ENCODE measurements at places on chromosomes 6 and 20.

DNA sequence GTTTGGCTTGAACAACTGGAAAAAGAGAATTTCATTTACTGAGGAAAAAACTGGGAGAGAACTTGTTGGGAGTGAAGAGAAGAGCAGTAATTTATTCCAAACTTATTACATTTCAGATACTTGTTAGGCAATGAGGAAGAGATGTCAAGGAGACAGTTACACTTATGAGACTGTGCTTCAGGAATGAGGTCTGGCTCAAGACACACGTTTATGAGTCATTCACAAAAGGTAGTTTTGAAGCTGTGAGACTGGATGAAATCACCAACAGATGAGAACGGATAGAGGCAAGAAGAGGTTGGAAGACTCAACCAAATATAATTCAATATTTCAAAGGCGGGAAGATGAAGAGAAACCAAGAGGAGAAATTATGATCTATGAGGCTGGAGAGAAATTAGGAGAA, 70.6 kb upstream of the DEFB112 start:
- DNase-seq = no peak

- DNase-seq = no peak
Measured at GRCh38 chr6:36267731-36268477, 2.0 kb upstream of the PNPLA1 start.

GRCh38 chr6:160963651-160964050, 27.9 kb upstream of the MAP3K4 start:
- no peak for DNase-seq

- no peak for DNase-seq
Measured at GRCh38 chr6:155039618-155040017, 44.5 kb downstream of the TIAM2 start.

DNA sequence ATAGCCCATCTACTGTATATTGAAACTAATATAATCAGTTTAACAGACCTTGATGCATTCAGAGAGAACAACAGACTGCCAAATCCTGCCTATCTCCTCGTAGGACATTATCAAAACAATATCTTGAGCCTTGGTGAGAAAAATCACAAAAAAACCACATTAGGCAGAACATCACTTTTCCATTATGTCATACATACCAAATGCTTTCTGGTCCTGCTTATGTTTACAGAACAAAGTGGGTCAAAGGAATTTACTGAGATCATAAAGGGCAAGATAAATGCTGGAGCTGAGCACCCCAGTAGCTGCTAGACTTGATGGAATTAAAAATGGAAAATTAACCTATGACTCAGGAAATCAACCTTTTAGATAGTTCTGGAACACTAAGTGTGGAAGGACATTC, 195.3 kb upstream of the KCNK16 start:
- no peak for DNase-seq

DNA sequence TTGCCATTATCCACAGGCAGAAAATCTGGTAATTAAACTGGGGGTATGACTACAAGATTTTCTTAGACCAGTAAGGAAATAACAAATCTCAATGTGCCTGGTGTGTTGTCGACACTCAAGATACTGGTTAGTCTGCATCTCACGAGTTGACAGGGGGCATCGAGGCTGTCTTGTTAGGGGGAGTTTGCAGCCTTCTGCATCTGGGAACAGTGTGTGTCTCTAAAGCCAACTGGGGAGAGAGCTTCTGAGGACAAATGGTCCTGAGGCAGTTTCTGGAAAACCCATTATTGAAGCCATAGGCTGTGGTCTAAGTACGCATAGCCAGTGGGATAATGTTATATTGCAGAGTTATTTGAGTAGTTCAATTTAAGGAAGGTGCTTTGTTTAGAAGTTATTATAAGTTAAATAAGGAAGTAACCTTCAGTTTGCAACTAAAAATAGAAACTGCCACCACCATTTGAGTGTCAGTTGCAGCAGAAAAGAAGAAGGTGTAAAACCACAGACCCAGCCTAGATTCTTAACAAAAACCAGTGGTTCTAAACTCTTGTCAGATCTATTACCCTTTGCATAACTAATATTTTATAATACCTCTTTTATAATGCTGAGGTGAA, 15.4 kb upstream of the MAPK13 start:
- no peak for DNase-seq

DNA sequence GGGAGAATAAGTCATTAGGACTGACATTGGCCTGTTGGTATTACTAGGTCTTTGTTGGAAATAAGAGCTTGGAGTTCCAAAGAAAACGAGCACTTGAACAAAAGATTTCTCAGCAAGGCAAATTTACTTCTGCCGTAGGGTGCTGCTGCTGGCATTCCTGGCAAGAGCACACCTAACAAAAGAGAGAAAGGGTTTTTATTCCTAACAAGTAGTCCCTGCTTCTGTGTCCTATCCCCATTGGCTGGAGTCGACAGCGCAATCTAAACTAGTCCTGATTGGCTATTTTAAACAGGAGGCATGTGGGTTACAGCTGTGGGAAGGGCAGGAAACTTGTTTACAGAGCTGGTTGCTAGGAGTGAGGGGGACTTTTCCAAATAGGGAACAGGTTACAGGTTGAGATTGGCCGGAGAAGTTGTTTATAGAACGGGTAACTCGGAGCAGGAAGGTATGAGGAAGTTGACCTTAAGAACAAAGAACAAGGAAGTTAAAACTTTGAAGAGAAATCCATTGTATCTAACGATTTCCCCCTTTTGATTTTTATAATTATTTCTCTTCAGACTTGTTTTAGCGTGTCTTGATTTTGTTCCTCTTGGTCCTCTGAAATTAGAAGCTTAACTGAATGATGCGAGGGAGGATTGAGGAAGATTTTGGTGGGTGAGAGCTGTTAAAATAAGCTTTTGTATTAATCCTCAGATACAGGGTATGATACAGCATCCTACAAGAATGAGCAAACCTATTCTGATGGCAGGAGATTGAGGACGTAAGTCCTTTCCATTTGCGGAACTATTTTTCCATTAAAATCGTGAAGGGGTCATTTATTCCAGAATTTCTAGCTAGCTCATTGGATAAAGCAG, 3.4 kb upstream of the ZNFX1 start:
- DNase-seq = no peak

DNA sequence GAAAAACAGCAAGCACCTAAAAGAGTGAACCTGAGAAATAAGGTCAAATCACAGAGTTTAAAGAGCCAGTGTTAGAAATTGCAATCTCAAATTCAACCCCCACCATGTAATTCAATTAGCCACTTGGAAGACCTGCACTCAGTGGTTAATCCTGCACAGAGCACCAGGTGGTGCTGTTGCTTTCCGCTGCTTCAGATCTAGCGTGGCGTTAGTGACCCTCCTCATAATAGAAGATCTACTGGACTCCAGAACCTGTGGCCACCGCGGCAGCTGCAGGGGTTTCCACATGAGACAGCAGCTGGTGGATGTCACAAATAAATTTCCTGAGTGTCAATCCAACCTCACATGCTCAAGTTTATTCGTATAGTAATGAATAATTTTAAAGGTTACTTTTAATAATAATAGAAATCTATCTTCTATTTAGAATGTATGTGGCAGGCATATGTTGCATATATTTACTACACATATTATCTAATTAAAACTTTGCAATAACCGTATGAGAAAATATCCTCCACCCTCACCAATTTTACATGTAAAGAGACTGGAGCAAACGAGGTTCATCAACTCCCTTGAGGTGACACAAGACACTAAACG, 84.4 kb downstream of the SYNE1 start:
- DNase-seq = no peak

DNA sequence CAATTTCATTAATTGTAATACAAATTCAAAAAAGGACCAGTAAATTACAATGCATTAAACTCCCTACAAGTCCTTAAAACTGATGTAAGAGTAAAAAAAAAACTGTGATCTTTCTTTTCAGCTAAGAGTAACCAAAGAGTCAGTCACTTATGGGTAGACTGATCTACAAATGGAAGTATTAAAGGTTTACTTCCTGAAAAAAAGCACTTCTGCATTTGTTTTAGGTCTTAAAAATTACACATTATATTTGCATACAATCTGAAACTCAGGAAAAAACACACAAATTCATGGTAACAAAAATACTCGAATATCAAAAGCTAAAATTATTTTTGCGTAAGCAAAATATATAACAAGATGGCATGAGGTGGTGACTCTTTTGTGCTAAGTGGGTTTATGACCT, 23.5 kb downstream of the USP49 start:
- no peak for DNase-seq

DNA sequence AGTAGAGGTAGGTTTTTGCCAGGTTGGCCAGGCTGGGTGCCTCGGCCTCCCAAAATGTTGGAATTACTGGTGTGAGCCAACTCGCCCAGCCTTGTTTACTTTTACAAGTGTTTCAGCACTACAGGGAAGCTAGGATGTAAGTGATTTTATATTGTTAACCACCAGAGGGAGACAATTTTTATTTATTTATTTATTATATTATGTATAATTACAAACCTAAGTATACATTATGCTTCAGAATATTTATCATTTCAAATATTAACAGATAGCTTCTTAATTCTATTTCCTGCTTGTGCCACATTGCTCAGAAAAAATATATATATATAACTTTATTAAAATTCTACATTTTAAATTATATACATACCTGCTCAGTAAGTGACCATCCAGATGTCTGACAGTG, 9.8 kb downstream of the MMUT start:
- DNase-seq = no peak

GRCh38 chr6:160927416-160927815, 64.2 kb upstream of the MAP3K4 start:
- DNase-seq = no peak

DNA sequence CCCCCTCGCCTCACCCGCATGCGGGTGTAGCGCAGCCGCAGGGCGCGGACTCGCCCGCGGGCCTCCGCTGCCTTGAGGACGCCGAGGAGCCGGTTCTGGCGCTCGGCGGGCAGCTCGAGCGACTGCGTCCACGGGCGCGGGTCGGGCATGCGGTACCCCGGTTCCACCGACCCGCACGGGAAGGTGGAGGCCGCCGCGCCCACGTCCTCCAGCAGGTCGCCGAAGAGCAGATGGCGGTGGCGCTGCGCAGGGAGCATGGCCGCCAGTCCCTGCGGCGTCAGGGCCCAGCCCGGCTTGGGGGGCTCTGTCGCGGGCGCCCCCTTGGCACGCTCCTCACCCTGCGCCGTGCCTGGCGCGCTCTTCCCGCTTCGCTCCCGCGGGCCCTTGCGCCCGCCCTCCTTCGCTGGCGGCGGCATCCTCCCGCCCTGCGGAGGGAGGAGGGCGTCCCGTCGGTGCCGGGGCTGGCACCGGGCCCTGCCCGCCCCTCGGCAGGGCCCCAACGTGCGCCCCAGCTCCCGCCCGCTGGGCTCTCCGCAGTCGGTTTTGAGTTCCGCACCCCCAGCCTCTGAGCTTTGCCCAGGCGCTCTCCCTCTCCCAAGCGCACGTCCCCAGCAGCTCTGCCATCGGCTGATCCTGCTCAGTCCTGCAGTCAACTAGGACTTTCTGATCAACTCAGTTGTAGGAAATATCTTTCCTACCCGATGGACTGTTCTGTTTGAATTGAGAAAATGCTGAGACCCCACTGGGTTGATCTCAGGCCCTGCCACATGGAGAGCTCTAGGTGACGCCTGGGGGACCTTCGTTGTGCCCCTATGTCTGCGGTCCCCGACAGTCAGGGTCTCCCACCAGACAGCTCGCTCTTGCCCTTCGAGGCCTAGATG, at the start of gene LKAAEAR1:
Gene LKAAEAR1, minus strand, starts transcription at position 595 of the 881 bp plus-strand sequence. Its CDS starts 179 bp downstream, at position 416.
- DNase-seq = no peak

- DNase-seq = no peak
Measured at GRCh38 chr20:40016890-40017289, 672.1 kb downstream of the MAFB start.

DNA sequence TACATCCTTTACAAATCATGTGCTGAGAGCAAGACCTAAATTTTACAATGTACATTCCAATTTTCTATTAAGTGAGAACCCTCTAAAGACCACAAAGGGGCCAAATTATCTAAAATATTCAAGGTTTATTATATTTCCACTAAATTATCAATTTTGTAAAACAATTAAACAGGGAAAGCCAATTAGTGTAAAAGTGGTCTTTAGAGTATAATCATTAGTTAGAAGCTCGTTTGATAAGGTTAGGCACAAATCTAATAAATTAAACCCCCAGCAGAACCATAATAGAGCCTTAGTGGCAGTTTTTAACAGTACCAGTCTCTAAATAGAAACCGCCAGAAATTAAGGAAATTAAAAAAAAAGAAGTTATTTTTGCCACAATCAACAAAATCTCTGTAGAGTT, 249.1 kb upstream of the MANEA start:
- no peak for DNase-seq

DNA sequence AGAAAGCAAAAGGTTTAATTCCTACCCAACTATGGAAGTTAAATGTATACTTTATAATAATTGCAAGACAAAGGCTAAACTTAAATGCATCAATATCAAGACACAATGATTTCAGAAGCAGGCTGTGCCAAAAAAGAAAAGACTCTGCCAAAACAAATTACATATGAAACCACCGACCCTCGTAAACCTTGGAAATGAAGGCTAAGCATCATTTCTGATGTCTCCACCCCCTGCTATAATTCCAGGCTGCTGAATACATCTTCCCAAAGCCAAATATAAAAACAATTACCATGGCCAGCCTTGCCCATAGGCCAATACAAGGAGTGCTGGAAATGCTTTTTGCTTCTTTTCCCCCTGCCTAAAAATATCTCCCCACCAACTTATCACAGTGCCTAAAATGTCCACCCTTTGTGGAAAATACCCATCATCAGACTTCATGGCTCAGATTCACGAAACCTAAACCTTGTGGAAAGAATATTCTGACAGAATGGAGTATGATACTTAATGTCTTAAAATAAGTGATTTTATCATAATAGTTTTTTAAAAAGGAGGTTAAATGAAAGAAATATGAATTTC, 37.4 kb downstream of the RCAN2 start:
- no peak for DNase-seq

GRCh38 chr6:77231438-77232305, 231.6 kb downstream of the HTR1B start:
- DNase-seq = no peak

DNA sequence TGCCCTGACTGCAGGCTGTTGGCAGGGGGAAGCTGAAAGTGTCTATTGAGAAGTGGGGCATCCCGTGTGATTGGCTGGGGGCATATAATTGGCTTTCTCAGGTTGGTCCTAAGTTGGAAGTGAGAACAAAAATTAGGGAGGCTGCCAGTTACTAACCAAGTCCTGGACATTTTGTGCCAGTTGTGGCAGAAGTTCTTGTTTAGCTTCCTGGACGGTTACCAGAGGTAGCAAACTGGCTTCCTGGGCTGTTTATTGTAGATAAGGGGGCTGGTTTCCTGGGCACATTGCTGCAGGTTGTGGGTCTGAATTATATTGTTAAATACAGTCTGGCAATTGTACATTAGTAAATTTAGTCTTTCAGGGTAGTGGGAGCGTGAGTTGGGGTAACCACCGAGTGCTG, 50.6 kb upstream of the SLC2A12 start:
- no peak for DNase-seq

DNA sequence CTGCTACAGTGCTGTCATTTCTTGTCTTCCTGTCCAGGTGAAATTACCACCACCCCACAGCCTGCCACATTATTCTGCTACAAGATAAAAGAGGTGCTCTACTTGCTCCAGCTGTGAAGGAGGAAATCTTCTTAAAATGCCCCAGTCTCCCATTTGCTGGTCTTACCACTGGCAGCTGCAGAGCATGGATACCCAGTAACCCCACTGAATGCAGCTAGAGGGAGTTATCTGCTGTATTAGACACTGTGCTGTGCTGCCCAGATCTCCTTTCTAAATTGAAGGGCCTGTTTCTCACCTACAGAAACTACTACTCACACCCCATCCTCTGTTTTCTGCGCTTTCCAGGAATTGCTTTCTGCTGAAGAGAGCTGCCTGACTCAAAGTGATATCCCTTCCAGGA, 517.8 kb downstream of the PKHD1 start:
- no peak for DNase-seq

GRCh38 chr6:53302678-53303360, 45.9 kb downstream of the ELOVL5 start:
- no peak for DNase-seq

GRCh38 chr20:15862178-15862577, 711.1 kb downstream of the KIF16B start:
- DNase-seq = no peak

Measured in stimulated activated CD8-positive, alpha-beta memory T cell treated with anti-CD3 and anti-CD28 coated beads, Interleukin-7, amount 100 ng/mL, for 24 hours (primary cell).